ENCODE measurements at places on chromosomes 3 and 15.

DNA sequence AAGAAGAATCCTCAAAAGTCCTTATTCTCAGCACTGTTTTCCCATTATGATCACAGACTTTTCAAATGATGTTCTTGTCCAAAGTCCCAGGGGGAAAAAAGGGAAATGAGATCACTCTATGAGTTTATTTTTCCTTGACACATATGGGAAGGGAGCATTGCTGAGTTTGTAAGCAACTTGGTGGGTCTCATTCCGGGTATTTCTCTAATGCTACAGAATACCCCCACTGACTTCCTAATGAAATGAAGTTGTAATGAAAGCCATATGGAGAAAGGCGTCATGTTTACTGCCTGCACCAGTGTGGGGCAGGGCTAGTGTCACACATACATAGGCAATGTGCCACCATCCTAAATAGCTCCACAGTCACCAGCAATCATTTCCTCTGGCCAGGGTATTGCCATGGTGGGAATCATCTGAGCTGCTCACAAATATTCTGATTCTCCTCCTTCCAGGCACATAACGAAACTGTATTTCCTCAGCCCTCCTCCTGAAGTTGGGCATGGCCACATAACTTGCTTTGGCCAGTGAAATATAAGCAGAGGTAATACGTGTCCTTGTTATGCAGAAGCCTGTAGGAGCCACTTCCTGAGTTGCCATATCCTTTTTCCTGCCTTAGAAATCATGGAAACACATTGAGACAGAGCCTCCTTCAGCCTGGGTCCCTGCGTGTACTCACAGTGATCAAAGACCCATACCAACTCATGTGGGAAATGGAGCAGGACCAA lies 41.0 kb upstream of the C15orf61 start:
- no peak for DNase-seq

DNA sequence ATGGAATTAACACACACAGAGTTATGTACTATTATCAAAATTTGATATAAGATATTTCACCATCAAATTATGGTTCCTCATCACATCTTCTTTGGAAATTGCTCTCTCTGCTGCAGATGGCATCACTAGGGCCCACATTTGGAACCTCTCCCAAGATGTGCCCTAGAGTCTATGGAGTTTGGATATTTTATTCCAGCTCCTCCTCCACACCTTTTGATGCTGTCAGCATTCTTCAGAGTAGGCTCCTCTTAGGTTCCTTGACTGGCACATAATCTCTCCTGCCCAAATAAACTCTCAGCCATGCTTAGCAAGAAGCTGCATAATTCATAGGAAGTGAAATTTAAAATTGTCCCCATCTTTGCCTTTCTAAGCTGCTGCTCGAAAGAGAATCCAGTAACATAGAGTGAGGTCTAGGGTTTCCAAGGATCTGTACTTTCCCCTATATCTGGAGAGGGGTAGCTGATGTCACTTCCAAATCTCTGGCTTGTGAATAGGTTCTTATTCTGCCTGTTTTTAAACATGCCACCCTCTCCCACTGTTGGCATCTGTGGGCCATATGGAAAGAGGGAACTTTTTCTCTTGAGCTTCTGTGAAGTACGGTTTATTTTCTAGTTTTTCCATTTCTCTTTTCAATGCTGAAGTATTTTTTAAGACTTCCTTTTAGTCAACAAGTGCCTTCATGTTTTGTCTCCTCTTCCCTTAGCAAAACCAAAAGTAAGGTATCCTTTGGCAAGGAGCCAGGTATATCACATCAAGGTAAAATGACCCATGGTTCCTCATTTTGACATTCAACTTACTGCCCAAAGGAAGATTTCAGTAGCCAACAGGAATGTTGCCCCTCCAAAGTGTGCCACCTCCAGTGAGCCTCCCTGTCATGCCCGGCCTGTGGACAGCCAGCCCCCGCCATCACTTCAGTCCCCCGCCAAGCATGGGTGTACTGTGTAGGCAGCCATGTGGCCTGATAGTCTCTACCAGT lies 75.3 kb upstream of the C2CD4B start:
- no peak for DNase-seq

DNA sequence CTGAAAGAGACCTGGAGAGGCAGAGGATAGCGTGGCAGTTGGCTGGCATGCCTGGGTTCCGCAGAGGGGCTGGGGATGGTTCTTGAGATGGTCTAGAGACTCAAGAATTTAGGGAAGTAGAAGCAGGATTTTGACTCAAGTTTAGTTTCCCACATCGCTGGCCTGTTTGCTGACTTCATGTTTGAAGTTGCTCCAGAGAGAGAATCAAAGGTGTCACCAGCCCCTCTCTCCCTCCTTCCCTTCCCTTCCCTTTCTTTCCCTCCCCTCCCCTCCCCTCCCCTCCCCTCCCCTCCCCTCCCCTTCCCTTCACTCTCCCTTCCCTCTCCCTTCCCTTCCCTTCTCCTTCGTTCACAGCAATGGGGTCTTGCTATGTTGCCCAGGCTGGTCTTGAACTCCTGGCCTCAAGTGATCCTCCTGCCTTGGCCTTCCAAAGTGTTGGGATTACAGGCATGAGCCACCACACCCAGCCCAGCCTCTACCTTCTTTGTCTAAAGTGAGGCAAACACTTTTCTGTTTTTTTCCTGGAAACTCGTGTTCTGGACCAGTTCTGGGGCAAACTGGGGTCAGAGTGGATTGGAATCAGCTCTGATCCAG lies 10.2 kb downstream of the CHRD start:
- no peak for DNase-seq

- DNase-seq, result no peak
Measured at GRCh38 chr15:72585476-72586058, 68.9 kb upstream of the GOLGA6B start.

DNA sequence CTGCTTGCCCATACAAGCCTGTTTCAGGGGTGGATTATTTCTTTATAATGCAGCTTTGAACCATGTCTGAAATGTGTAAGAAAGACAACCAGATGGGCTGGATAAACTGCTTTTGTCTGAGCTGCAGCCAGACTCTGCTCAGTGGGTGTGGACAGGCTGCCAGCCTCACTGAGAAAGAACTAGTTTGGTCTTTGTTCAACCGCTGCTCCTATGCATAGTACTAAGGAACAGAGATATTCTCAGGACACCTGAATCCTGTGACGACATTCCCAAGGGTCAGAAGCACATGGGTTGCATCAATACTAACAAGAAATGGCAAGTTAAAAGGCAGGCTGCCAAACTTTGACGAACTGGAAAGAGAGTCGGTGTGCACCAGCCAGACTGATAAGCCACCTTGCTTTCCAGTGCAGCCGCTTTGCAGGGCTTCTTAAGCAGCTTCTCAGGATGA lies 57.2 kb downstream of the PLD1 start:
- DNase-seq, result no peak

GRCh38 chr15:60704717-60705116 lies 225.8 kb upstream of the ICE2 start:
- DNase-seq, result peak; percentile 38

DNA sequence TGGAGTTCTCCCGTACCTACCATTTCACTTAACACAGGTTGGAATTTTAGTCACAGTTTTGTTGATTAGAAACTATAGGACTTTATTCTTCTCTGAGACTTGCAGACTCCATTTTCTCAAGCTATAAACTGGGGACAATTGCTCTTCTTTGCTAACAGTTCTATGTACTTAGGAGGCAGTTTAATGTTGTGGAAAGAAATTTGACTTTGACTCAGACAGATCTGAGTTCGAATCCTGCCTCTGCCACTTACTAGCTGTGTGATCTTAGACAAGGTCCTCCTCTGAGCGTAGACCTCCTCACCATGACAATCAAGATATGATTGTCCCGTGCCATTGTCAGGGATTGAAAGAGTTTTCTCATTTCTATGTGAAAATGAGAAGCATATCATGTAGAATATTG lies 196.4 kb upstream of the HES1 start:
- no peak for DNase-seq

GRCh38 chr3:18370672-18371071 lies 54.5 kb downstream of the SATB1 start:
- DNase-seq, result no peak

DNA sequence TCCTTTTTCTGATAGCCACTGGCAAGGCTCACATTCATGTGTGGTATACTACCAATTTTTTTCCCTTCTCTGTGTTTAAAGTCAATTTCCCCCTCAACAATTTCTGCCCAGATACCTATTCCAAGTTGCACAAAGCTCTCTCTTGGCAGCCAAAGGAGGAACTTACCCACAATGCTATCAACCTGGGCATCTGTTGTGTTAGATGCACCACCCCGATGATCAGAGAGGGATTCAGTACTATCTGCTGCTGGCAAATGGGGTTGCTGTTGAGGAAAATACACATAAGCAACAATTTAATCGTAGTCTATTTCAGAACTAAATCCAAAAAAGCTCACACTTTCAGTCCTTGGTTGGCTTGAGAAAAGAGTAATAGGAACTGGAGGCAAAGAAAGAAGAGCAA lies 46.1 kb downstream of the AAGAB start:
- DNase-seq, result no peak

- DNase-seq, result no peak
Measured at GRCh38 chr3:129054605-129055104, 5.9 kb upstream of the GP9 start.

DNA sequence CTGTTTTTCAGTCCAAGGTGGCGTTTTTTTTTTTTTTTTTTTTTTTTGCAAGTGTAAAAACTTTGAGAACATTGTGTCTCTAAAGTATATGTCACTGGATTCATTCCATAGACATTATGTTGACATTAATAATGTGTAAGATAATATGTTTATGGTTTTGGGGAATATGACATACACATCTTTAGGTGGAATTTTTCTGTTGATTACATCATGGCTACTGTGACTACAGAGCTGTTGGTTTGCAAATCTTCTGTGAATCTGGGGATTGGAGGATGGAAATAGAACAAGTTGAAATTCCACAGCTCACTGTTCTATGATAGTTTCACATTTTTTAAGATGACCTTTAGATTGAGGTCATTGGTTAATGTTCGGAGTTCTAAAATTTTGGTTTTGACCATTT lies 24.4 kb upstream of the PLSCR2 start:
- DNase-seq, result no peak

DNA sequence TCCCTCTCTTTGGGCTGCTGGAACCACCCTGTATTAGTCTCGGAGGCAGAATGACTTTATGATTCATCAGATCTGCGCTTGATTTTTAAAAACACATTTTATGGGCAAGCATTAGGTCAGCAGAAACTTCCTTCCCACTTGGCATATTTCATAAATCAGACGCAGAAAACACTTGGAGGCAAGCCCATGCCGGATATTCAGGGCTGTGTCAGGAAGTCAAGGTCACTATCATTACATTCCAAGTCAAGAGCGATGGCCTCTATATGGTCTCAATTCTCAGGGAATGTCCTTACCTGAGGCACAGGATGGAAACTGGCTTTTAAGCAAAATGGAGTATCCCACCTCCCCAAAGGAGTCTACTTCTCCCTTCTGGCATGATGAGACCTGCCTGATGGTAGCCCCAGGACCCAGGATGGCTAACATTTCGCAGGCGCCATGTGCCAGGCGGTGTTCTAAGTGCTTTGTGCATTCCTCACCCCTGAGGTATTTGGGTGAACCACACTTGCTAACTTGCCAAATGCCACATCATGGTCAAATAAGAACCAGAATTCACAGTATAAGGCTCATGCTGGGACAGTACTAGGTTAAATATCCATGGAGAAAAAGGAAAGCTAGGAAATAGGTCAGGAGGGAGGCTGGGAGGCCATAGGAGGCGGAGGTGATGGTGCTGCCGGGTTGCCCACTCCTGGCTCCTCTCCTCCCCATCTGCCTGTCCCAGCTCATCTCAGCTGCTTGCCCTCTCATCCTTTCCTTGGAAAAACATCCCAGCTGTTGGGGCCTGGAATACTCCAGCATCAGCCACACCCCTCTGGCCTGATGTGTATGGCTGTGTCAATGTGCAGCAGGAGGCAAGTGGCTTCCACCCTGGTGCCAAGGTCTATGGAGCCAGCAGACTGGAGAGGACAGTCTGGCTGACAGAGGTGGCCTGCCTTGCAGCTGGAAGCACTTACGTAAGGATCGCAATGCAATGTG lies 18.8 kb downstream of the BCL2L10 start:
- no peak for DNase-seq

GRCh38 chr3:133592843-133593242 lies 19.4 kb downstream of the CDV3 start:
- no peak for DNase-seq

GRCh38 chr3:156687023-156687422 lies 12.6 kb downstream of the TIPARP start:
- DNase-seq, result no peak

GRCh38 chr15:38557921-38558320 lies 6.7 kb downstream of the RASGRP1 start:
- no peak for DNase-seq

DNA sequence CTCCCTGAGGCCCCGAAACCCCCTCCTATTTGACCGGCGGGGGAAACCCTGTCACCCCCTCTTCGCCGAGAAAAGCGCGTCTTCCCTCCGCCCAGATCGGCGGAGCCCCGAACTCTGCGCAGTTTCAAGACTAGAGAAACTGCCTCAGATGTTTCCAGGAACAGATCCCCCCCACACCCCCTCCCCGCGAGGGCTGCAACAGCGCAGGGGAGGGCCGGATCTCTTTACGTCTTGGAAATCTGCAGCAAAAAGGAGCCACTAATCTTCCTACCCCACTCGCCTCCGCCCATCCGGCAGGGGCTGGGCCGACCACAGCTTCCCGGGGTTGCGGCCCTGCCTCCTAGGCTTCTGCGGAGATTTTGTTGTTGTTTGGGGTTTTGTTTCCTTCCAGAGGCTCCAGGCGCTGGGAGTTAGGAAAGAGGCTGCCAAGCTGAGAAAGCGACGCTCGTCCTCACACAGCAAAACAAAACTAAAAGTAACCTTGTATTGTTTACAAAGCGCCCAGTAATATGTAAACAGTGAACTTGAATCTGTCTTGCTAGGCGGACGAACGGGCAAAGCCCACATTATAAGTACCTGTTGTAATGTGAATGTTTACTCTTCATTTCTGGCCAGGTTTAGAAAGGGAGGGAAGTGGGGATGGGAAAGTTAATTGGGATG lies 2.2 kb downstream of the FOXB1 start:
- peak; percentile 48 for DNase-seq

Measured in activated T-helper 9 cell treated with anti-CD3 and anti-CD28 coated beads, Interleukin-2, amount 50 U/mL, for 16 hours (primary cell).